ENCODE measurements at places on chromosomes 5 and 9. TPM values are rescaled to one million over a fixed set of nuclear protein-coding genes. Genes with fewer than 3 reads are reported as not detected.

The PDGFRB gene
- total RNA-seq = 5.0 TPM

The MEGF10 gene
- total RNA-seq = 3.4 TPM

The SLC45A2 gene
- under 0.01 TPM for total RNA-seq

The SPATA31D4 gene
- total RNA-seq = not detected

The DIPK1B gene
- 93.8 TPM for total RNA-seq

The SLCO6A1 gene
- total RNA-seq = not detected

The CDH18 gene
- total RNA-seq = under 0.01 TPM

The AK8 gene
- total RNA-seq = 0.13 TPM

The ANP32B gene
- total RNA-seq = 5.8 TPM

The BTNL3 gene
- not detected for total RNA-seq

- DNase-seq = no peak
Measured at GRCh38 chr9:83133316-83133715, 70.4 kb upstream of the RASEF start.

DNA sequence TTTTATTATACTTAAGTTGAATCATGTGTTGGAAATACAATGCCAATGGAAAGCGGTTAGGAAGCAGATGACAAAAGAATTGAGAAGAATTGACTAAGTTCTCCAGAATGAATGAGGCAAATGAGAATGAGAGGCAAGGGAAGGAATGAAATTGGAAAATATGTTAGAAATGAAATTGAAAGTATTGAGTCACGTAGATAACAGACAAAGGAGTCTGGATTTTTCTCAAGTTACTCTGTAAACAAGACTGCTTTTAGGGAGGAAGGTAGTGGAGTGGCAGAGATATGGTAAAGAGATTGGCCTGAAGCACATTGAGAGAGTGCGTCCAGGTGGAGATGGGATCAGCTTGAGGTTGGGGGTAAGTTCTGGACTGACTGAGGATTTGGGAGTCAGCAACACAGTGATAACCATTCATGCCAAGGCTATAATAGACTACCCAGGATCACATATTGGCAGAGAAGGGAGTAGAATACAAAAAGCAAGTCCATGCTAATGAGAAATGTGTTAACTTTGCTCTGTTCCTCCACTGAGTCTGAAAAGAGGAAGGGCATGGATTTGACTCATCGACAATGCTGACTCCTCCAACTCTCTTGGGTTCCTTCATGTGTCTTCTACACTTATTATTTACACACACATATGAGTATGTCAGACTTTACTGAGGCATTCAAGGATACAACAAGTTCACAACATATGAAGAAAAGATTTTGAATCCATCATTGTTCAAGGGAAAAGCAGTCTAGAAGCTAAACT, 814.2 kb upstream of the ZNF608 start:
- no peak for DNase-seq

DNA sequence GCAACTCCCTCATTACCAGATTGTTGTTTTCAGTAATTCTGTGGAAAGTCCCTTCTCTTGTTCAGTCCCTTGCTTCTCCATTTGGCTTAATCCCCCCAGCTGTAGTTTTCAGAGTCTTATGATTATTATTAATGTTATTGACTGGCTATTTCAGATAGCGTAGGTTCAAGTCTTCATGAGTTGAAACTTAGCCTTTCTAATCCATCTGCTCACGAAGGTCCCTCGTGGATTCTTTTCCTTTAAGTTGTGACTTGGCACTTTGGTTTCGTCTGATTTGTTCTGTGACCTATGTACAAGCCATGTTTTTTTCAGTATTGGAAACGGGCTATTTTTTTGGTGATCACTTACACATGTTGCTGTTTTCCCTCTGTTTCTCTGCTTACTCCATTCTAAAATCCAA, 260.3 kb downstream of the TMEM167A start:
- DNase-seq = no peak

DNA sequence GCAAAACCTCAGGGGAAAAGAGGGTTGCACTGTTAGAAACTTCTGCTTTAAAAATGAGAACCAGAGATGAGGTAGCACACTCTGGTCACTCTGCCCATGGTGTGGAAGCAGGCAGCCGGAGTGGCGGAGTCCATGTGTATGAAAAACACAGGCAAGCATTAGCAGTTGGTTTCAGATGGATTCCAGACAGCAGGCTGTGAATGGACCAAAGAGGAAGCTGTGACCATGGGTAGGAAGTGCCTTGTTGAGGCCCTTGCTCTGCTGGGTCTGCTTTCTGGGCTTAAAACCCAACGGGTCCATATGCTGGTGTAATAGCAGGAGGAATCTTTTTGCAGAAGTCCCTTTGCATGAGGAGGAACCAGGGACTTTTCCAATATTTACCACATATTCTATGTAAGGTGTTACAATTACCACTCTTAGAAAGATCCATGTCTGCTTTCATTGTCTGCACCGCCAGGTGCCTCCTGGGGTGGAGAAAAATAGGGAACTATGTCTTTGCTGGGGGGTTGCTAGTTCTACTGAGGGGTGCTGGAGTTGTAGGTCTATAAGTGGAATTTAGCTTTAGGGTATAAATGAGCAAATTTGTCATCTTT, 77.0 kb downstream of the ANKRD55 start:
- DNase-seq = no peak

- no peak for DNase-seq
Measured at GRCh38 chr9:83396813-83397212, 141.4 kb downstream of the FRMD3 start.

DNA sequence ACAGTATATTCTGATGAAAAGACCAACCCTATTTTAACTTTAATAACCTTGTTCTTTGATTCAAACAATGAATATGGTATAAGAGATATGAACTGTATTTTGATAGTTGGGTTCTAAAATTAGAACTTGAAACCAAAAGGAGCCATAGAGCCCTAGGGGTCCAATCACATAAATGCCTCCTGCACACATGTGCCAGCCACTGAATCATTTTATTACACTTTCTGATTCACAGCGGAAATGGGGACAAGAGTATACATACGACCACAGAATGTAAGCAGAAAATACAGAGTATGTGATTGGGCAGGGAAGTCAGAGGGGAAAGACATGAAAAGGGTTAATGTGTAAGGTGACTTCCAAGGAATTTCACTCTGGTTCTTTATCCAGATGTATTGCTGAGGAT, 1000.2 kb downstream of the NR2F1-AS1 start:
- no peak for DNase-seq

GRCh38 chr5:81530919-81531318, 137.0 kb upstream of the ACOT12 start:
- no peak for DNase-seq

DNA sequence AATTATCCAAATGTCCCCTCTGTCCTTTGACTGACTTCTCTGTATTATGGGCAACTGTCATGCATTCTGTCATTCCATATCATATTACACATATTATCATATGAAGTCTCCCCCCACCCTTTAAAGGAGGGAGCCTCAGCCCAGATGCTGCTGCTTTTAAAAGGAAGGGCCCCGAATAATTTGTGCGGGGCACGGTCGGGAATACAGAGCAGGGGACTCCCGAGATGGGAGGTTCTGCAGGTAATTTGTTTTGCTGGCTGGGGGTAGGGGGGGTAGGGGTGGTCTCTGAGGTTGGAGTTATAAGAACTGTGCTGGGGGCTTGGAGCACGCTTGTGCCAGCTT, 10.1 kb upstream of the LHX2 start:
- DNase-seq = no peak

DNA sequence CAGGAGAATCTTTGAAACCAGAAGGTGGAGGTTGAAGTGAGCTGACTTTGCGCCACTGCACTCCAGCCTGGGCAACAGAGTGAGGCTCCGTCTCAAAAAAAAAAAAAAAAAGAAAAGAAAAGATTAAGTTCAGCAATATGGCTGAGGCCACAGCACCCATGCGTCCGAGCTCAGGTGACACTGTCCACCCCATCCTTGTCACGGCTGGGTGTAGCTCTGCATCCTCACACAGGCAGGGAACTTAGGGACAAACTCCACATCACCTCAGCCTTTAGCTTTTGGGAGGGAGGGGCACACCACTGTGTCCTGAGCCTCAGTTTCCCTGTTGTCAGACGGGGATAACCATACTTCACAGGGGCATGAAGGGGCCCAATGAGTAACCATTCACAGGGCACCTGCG, 15.5 kb downstream of the FGD3 start:
- DNase-seq = no peak

DNA sequence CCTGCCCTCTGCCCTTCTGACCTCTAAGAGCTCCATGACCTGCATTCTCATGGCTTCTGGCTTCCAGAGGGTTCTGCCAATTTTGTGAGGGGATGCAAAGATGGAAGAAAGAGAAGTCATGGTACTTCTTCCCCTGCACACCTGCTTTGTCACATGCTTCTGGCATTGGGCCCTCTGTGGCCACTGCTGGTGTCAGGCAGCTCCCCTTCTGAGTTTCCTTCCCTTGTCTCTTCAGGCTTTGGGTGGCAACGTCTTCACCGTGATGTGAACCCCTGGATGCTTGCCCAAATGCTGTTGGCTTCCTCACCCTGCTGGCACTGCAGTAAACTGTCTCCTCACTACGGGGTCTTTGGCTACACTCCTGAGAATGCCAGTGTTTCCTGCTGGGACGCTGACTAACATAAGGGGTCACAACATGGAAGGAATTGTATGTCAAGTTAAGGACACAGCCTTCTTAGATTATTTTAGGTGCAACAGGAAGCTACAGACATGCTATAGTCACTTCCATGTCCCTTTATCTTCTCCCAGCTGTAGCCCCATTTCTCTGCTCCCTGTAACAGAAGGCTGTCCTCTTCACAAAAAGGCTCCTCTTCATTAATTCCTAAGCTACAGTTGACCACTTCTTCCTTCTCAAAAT, 8.9 kb upstream of the CLINT1 start:
- no peak for DNase-seq

DNA sequence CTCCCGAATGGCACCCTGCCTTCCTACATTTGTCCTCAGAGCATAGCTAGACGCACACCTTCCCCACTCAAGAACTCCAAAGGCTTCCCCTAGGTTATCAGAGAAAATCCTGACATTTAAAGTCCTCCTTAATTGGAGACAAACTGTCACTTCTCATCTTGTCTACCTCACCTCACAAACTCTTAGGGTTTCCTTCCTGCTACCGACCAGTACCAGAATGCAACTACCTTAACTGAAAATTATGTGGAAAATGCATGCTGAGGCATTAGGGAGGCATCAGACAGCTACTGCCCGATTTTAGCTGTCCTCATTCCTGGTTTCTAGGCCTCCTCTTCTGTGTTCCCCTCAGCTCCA, 17.9 kb upstream of the TNIP1 start:
- no peak for DNase-seq

DNA sequence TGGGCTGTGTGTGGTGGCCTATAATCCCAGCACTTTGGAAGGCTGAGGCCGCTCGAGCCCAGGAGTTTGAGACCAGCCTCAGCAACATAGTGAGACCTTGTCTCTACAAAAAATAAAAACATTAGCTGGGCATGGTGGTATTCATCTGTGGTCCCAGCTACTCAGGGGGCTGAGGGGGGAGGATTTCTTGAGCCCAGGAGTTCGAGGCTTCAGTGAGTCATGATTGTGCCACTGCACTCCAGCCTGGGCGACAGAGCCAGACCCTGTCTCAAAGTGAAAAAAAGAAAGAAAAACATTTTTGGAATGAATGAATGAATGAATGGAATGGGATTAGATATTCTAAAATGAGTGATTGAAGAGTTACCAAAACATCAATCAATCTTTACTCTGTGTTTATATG, 85.8 kb downstream of the FGF1 start:
- no peak for DNase-seq

DNA sequence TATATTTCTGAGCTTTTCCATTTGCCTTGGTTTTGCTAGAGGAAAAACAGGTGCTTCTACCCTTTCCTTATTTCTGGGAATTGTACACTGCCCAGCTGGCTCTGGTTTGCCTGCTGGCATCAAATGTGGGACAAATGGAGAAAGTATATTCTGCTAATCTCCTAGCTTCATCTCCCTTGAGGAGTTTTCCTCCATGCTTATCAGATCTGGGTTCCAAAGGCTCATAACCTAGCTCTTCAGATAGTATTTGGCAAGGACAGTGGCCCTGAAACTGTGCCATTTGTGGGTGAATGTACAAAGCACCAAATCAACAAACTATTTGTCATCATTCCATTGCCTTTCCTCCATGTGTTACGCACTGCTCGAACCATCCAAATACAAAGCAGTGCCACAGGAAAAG, 16.2 kb downstream of the PRLR start:
- no peak for DNase-seq

DNA sequence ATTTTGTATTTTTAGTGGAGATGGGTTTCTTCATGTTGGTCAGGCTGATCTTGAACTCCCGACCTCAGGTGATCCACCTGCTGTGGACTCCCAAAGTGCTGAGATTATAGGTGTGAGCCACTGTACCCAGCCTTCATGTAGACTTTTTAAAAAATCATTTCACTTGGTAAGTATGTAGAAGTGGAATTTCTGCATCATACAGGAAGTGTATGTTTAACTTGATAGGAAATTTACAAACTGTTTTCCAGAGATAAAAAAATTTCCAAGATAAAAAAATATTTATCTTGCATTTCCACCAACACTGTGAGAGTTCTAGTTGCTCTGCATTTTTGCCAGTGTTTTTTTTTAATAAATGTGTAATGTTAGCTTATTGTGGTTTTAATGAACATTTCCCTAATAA, 155.8 kb downstream of the ZNF608 start:
- peak; percentile 63 for DNase-seq

- DNase-seq = no peak
Measured at GRCh38 chr9:79131246-79131774, 440.5 kb upstream of the TLE4 start.
